ENCODE measurements at places on chromosomes 13 and 19.

DNA sequence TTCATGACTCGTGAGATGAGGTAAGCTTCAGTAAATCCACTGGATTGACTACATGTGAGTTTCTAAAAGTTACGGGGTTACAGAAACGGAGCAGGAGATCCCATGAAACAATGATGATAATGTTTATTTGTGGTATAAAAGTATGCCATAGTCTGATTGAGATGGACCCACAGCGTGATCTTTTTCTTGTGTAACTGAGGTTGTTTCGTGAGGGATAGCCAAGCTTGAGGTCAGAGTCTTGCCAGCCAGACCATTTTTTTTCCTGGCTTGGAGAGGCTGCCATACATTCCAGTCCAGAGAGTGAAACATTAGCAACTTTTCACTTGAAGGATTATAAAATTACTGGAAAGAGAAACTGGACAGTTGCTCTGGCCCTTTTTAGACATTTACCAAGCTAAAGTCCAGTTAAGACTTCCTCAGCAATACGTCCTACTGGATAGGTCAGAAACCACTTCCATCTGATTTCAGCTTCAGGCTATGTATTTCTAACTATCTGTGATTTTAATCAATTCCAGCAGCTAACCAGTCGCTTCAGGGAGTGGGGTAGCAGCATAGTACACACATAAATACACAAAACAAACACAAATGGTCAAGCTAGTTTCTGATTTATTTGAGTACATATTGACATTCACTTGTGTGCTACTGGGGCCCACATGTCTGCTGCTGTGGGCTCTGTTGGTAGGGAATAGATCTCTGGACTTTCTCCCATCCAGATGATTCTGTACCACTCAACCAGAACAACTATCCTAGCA, 194.6 kb downstream of the POSTN start:
- DNase-seq, result no peak

DNA sequence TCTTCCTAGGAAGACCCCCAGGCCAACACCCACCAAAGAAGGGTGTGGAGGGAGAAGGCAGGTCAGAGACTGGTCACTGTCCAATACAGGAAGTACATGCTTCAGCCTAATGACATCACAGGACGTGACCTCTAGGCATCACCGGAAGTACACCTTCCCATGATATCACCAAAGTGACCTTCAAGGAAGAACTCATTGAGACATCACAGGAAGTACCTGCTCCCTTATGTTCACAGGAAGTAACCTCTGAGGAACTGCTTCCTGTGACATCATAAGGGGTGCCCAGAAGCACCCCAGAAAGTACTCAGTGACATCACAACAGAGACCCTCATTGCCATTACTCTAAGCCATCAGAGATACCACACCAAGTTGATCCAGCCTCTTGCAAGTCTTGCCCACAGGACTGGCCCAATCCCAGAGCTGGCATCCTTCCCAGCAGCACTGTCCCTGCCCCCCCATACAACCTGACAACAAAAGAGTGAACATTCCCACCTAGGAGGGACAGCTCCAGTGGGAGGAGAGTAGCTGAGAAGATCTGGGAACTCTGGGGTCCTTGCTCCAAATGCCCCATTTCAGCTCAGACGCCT, 24.2 kb upstream of the NANOS2 start:
- no peak for DNase-seq

GRCh38 chr13:52411629-52412028, 5.7 kb upstream of the THSD1 start:
- DNase-seq, result no peak

- DNase-seq, result peak; percentile 41
These were observed 9.2 kb upstream of the KANK3 start for GRCh38 chr19:8352134-8352827.

- no peak for DNase-seq
These were observed 14.0 kb upstream of the GGACT start for GRCh38 chr13:100602493-100603111.

GRCh38 chr13:95763601-95764000, 86.7 kb downstream of the DNAJC3 start:
- no peak for DNase-seq

DNA sequence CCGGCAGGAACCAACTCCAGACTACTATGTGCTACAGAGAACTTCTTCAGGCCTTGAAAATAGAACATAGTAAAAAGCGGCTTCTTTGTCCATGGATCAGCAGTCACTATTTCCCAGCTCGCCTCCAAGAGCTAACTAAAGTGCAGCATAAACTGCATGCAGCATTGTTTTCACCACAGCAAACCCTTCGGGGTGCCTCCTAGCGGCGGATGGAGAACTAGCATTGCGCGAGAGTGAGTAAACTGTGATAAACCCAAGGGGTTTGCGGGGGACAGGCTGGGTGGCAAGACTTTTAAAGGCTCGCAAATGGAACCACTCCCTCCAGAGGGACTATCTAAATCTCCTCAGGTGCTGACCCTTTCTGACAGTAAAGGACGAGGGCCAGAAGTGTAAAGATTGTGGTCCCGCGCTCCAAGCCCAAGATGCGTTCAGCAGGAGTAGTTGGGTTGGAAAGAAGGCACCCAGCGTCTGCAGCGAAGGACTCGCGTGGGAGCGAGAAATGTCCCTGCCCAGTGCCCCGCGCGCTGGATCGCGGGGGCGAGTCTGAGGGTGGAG, 21.5 kb upstream of the SGCG start:
- DNase-seq, result no peak

GRCh38 chr13:88411696-88412095, 740.5 kb downstream of the SLITRK5 start:
- DNase-seq, result no peak

GRCh38 chr13:108176685-108177274, 38.6 kb downstream of the LIG4 start:
- DNase-seq, result no peak

GRCh38 chr13:47480951-47481350, 520.1 kb downstream of the SUCLA2 start:
- no peak for DNase-seq

DNA sequence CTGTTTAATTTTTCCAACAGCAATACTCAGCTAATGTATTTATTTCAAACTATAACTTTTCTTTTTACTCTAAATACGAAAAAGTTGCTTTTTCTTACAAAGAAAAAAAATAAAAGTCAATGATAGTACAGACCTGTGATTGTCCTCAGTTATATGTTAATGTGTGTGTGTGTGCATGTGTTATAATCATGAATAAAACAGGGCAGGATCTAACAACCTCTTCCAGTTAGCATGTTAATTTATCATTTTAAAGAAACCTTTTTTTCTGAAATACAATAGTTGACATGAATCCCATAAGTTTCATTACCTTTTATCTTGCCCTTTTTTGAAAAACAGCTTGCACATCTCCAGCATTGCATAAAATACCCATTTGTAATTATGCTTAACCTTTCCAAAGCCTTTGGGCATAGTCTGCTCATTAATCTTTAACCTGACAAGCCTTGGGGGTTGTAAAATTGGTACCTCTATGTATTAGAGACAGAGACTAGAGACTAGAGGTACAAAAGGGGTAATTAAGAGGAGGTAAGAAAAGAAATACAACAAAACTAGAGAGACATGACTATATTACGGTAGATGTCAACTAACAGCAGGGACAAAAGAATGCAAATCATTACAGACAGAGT, 828.1 kb downstream of the OLFM4 start:
- no peak for DNase-seq

DNA sequence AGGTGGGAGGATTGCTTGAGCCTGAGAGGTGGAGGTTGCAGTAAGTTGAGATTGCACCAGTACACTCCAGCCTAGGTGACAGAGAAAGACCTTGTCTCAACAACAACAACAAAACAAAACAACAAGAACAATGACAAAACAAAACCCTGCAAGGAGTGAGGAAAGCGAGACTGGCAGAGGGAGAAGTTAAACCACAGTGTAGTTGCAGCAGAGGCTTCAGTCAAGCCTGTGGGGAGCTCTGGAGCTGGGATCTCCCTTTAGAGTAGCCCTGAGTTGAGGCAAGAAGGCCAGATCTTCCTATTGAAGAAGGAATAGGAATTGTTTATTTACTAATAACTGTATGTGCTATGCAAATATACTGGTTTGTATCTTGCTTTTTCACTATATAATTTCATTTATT, 25.3 kb upstream of the RNASEH2B start:
- DNase-seq, result no peak

GRCh38 chr13:102978168-102978567, 88.0 kb downstream of the SLC10A2 start:
- DNase-seq, result no peak

GRCh38 chr13:113929628-113930615, 44.0 kb downstream of the C13orf46 start:
- no peak for DNase-seq

DNA sequence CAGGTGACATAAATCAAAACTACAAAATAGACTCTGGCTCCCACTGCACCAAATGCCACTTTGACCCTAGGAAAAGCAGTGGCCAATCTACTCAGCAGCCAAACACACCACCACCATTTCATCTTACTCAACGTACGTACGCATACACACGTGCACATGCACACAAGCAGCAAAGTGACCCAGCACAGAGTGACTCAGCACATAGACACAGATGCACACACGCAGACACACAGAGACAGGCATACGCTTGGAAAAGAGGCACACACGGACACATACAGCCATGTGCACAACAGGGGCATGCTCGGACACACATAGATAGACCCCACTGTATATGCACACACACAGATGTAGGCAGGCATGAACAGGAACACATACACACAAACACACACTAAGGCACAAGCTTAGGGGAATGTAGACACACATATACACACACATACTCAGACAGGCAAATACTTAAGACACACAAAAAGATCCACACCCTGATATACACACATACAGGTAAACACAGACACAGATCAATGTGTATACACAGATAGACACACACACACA, 37.3 kb downstream of the PEPD start:
- DNase-seq, result no peak

DNA sequence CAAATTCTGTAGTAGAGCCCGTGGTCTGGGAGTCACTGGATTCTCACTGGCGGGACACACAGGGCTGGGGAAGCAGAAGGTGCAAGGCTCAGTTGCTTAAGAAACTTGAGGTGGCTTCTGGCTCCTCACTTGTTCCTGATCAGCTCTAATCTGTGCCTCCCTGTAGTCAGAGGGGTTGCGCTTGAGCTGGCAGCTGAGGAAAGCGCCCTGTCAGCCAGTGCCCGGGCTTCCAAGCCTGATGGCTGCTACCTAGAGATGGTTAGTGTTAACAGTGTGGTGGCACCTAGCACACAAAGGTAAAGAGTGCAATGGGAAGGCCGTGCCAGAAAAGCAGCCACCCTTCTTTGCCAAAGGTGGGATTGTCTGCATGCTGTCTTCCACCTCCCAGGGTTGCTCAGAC, 8.8 kb downstream of the HNRNPM start:
- no peak for DNase-seq

Measured in DMS79 treated with DMSO at 0.1 percent for 48 hours (cell line).